ENCODE measurements at places on chromosomes 11 and 22. TPM values are rescaled to one million over a fixed set of nuclear protein-coding genes. Genes with fewer than 3 reads are reported as not detected.

DNA sequence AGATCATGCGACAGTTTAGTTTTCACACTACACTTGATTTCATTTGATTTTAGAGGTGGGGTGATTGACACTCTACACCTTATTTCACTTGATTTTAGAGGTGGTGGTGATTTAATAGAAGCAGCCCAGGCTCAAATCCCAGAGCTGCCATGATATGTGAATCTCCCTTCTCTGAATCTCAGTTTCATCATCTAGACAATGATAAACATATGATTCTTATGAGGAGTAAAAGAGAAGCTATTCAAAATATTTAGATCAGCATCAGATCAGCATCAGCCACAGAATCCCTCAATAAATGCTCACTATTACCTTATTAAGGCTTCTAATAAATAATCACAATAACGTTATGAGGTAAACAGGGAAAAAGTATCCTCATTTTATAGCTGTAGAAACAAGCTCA lies 98.8 kb downstream of the MSANTD4 start:
- no peak overlapping the region for H3K4me3 ChIP-seq
- H3K27ac ChIP-seq, result no peak overlapping the region
- H3K27me3 ChIP-seq, result no peaks in the 10 kb centered on the region

GRCh38 chr11:115980337-115981103 lies 476.3 kb upstream of the CADM1 start:
- H3K4me3 ChIP-seq, result no peak overlapping the region
- H3K4me1 ChIP-seq, result peaks cover 28% of the 10 kb centered on the region
- H3K36me3 ChIP-seq, result no peaks in the 10 kb centered on the region
- DNase-seq, result no peak
- H3K27me3 ChIP-seq, result no peaks in the 10 kb centered on the region

- DNase-seq, result no peak
- peak overlapping the region; percentile 96 for H3K27ac ChIP-seq
- no peaks in the 10 kb centered on the region for H3K36me3 ChIP-seq
- no peaks in the 10 kb centered on the region for H3K27me3 ChIP-seq
- peak overlapping the region; percentile 74 for H3K4me3 ChIP-seq
- H3K4me1 ChIP-seq, result peaks cover 38% of the 10 kb centered on the region
Measured at GRCh38 chr11:119100994-119101758, 477 bp downstream of the DPAGT1 start.

- H3K27me3 ChIP-seq, result no peaks in the 10 kb centered on the region
- H3K4me3 ChIP-seq, result no peak overlapping the region
- no peaks in the 10 kb centered on the region for H3K36me3 ChIP-seq
- H3K4me1 ChIP-seq, result peaks cover 34% of the 10 kb centered on the region
- H3K27ac ChIP-seq, result no peak overlapping the region
Measured at GRCh38 chr22:43262990-43263644, 76.2 kb upstream of the TTLL12 start.

DNA sequence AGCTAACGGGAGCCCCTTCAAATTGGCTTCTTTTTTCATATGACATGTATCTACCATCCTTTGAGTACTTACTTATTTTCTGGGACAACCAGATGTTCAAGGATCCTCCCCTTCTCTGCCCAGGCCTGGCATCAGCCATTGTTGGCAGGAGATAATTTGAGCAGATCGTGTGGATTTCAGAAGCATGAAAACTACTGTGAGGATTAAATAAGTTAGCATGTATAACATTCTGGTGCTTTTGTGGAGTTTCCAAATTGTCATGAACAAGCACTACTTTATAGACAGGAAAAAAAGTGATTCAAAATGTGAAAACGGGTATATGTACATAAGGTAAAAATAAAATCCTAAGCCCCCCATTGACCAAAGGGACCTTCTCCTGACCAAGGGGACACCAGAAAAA lies 2.1 kb upstream of the NADSYN1 start:
- peak overlapping the region; percentile 94 for H3K27ac ChIP-seq
- H3K4me1 ChIP-seq, result peaks cover 27% of the 10 kb centered on the region
- no peaks in the 10 kb centered on the region for H3K27me3 ChIP-seq
- H3K4me3 ChIP-seq, result no peak overlapping the region

GRCh38 chr11:78821371-78822306 lies 247.0 kb upstream of the NARS2 start:
- no peaks in the 10 kb centered on the region for H3K36me3 ChIP-seq
- H3K4me1 ChIP-seq, result no peaks in the 10 kb centered on the region
- no peak for DNase-seq
- no peak overlapping the region for H3K27ac ChIP-seq

- H3K4me3 ChIP-seq, result no peak overlapping the region
- H3K27me3 ChIP-seq, result no peaks in the 10 kb centered on the region
- no peak for DNase-seq
- H3K36me3 ChIP-seq, result no peaks in the 10 kb centered on the region
Measured at GRCh38 chr11:11973866-11974265, 34.6 kb downstream of the DKK3 start.

- DNase-seq, result peak; percentile 48
- H3K4me1 ChIP-seq, result no peaks in the 10 kb centered on the region
- H3K36me3 ChIP-seq, result no peaks in the 10 kb centered on the region
- H3K27ac ChIP-seq, result no peak overlapping the region
Measured at GRCh38 chr22:45376703-45377102, 36.7 kb downstream of the SMC1B start.

- peaks cover 46% of the 10 kb centered on the region for H3K36me3 ChIP-seq
- no peak overlapping the region for H3K4me3 ChIP-seq
- H3K27ac ChIP-seq, result no peak overlapping the region
- no peak for DNase-seq
Measured at GRCh38 chr11:72233056-72233772, 8.6 kb downstream of the INPPL1 start.

DNA sequence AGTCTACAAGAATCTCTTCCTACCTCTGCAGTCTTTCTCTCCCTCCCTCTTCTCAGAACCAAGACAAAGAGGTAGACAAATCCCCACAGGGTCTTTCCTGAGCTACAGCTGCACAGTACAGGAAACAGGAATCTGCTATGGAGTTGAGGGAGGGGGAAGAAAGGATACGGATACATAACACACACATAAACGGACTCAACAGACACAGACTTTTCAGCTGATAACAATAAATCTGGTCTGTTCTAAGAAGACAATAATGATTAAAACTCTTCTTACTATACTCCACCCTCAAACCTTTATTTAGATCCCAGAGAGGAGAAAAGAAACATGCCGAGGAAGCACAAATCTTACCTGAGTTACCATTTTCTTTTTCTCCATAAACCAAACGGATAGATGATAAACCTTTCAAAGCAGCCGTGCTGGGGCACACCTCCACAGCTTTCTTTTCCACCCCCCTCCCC lies 122.2 kb downstream of the APOL5 start:
- H3K4me1 ChIP-seq, result no peaks in the 10 kb centered on the region
- H3K27ac ChIP-seq, result peak overlapping the region; percentile 73
- H3K36me3 ChIP-seq, result no peaks in the 10 kb centered on the region
- peak overlapping the region; percentile 16 for H3K4me3 ChIP-seq

DNA sequence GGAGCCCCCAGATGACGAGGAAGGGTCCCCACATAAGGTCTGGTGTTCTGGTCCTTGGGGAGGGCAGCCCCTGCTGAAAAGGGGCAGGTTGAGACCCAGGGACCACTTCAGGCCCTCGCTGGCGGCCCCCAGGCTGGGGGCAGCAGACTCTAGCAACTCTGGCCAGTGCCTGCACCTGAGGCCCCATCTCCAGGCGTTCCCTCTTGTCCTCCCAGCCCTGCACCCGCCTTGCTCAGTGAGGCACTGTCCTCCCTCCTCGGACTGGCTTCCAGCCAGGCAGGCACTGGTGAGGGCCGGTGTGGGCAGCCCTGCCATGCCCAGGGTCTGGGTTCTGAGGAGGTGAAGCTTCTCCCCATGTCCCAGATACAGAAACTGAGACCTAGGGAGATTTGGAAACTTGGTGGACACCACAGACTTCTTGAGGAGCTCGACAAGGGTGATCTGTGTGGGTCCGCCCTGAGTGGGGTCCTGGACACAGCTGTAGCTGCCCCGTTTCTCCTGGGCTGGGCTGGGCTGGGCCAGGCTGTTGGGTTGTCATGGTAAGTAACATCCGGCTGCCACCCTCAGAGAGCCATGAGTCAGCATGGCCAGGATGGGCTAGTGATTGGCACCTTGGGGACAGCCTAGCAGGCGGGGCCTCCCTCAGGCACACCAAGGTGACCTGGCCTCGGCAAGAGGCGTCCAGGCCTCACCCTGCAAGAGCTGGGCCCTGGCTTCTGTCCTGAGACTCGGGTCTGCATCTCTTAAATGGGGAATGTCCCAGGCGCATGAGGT lies 11.1 kb upstream of the PHLDA2 start:
- no peak overlapping the region for H3K4me3 ChIP-seq
- DNase-seq, result no peak
- H3K27ac ChIP-seq, result no peak overlapping the region
- H3K4me1 ChIP-seq, result peaks cover 12% of the 10 kb centered on the region

DNA sequence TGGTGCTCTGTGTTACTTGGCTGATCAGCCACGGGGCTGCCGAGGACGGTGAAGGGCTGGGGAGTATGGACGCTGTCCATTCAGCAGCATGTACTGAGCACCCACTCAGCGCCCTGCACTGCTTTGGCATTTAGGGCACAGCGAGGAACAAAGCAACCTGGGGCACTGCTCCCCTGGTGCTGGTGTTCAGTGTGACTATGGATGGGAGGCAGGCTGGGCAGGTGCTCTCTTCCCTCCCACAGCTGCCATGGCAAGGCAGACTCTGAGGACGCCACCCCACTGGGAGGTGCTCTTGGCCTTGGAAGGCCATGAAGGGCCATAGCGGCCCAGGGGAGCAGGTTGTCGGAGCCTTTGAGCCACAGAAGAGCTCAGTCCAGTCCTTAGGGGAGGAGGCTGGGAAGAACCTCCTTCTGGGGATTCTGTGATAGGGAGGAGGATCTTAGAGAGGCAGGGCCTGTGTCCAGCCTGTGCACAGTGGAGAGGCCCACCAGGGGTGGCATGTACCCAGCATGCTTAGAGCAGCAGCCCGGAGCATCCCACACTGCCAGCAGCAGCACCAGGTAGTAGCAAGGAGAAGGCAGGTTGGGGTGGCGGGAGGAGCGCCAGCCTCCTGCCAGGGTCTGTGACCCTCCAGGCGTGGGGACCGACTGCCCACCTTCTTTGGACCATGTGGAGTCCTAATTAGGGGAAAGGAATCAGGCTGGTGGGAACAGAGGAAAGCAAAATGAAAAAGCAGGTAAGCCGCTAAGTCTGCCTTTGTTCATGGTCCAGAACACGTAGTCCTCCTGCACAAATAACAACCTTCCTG lies 141.8 kb downstream of the MPPED1 start:
- no peaks in the 10 kb centered on the region for H3K36me3 ChIP-seq
- no peak overlapping the region for H3K27ac ChIP-seq
- no peak overlapping the region for H3K4me3 ChIP-seq
- DNase-seq, result no peak
- no peaks in the 10 kb centered on the region for H3K27me3 ChIP-seq

GRCh38 chr11:63610604-63611394 lies 3.4 kb downstream of the PLAAT3 start:
- no peaks in the 10 kb centered on the region for H3K36me3 ChIP-seq
- H3K4me3 ChIP-seq, result peak overlapping the region; percentile 15
- H3K4me1 ChIP-seq, result peaks cover 45% of the 10 kb centered on the region
- no peaks in the 10 kb centered on the region for H3K27me3 ChIP-seq
- no peak for DNase-seq

- no peaks in the 10 kb centered on the region for H3K27me3 ChIP-seq
- no peak overlapping the region for H3K27ac ChIP-seq
- peaks cover 14% of the 10 kb centered on the region for H3K4me1 ChIP-seq
- H3K4me3 ChIP-seq, result no peak overlapping the region
Measured at GRCh38 chr11:57275582-57275981, 38.5 kb upstream of the APLNR start.

DNA sequence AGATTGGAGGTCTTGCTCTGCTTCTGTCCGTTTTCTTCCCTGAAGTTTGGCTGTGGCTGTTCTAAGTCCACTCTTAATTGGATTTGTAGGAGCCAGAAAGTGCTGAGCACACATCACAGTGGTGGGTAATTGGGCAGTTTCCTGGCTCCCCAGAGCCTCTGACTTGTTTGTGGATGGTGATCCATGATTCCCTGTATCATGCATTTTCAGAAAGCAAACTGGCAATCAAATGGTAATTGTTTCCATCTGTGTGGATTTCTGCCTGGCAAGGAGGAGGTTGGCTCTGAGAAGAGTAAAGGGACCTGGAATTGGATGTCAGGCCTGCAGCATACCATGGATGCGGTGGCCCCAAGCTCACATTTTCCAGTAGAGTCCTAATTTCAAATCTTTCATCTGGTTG lies 49.5 kb downstream of the PPFIBP2 start:
- DNase-seq, result no peak
- H3K4me3 ChIP-seq, result no peak overlapping the region
- no peak overlapping the region for H3K27ac ChIP-seq
- H3K27me3 ChIP-seq, result no peaks in the 10 kb centered on the region

GRCh38 chr22:20590477-20591294 lies 83.3 kb downstream of the MED15 start:
- no peak overlapping the region for H3K4me3 ChIP-seq
- no peak for DNase-seq
- peaks cover 25% of the 10 kb centered on the region for H3K36me3 ChIP-seq
- H3K4me1 ChIP-seq, result no peaks in the 10 kb centered on the region
- no peaks in the 10 kb centered on the region for H3K27me3 ChIP-seq

- H3K4me3 ChIP-seq, result no peak overlapping the region
- H3K4me1 ChIP-seq, result no peaks in the 10 kb centered on the region
- no peak overlapping the region for H3K27ac ChIP-seq
Measured at GRCh38 chr22:45891471-45891995, 85.4 kb downstream of the WNT7B start.

GRCh38 chr22:21014726-21015465 lies at the start of gene P2RX6:
Gene P2RX6, plus strand, starts transcription at chr22:21015165. Its CDS starts 10 bp downstream, at chr22:21015175.
- H3K4me1 ChIP-seq, result peaks cover 23% of the 10 kb centered on the region
- no peak for DNase-seq
- H3K36me3 ChIP-seq, result no peaks in the 10 kb centered on the region
- H3K27me3 ChIP-seq, result no peaks in the 10 kb centered on the region
- H3K4me3 ChIP-seq, result peak within 1 kb of the TSS; percentile 55

DNA sequence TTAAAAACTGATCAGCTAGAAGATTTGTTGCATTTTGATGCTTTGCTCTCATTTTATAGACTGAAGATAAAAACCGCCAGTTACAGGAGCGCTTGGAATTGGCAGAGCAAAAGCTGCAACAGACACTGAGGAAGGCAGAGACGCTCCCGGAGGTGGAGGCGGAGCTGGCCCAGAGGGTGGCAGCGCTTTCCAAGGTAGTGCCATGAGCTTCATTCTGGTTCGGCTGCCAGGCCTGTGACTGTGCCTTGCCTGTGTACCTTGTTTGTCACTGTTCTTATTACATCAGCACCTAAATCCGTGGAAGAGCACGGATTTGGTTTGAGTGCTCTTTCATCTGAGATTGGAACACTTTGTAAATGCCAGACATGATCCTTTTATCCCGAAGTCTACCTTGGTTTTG lies 61.4 kb downstream of the PPFIA1 start:
- no peaks in the 10 kb centered on the region for H3K27me3 ChIP-seq
- no peak overlapping the region for H3K27ac ChIP-seq
- peaks cover 97% of the 10 kb centered on the region for H3K36me3 ChIP-seq
- no peaks in the 10 kb centered on the region for H3K4me1 ChIP-seq

SLC22A6 gene
- not detected for total RNA-seq

CADM1 gene
- total RNA-seq, result 26.0 TPM

TRIM51 gene
- total RNA-seq, result not detected

FGF3 gene
- total RNA-seq, result not detected

JAML gene
- 4.5 TPM for total RNA-seq

MAPK8IP2 gene
- 6.1 TPM for total RNA-seq

CTTN gene
- 340 TPM for total RNA-seq

CCDC88B gene
- 48.0 TPM for total RNA-seq

KIF18A gene
- 0.60 TPM for total RNA-seq

FOLR1 gene
- 0.39 TPM for total RNA-seq

CASP5 gene
- 0.30 TPM for total RNA-seq

IPO7 gene
- 57.7 TPM for total RNA-seq

FADS1 gene
- total RNA-seq, result 42.4 TPM

NOX4 gene
- 129 TPM for total RNA-seq

MTFP1 gene
- 12.0 TPM for total RNA-seq
